Endothelial cell (in vitro differentiated cells): ENCODE measurements at places on chromosomes 3 and 15. TPM values are rescaled to one million over a fixed set of nuclear protein-coding genes. Genes with fewer than 3 reads are reported as not detected.

DNA sequence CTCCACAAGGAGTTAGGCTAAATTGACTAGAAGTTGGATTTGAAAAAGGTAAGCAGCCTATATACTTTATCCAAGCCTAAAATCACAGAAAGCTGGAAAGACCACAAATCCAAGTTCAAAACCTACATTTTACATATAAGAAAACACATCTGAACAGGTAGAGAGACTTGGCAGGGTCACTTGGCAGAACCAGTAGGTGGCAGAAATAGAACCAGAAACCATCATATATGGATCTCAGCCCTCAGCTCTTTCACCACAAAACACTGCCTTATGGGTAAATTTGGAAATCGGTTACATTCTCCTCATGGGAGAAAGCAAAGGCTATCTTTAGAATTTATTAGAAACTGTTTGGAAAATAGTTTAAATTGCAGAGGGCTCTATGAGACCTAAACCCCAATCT, 44.2 kb downstream of the MKRN2 start:
- H3K4me1 ChIP-seq: no peaks in the 10 kb centered on the region
- DNase-seq: no peak
- no peaks in the 10 kb centered on the region for H3K27me3 ChIP-seq
- peaks cover 10% of the 10 kb centered on the region for H3K36me3 ChIP-seq

Gene UCN2
- 0.77 TPM for total RNA-seq

DNA sequence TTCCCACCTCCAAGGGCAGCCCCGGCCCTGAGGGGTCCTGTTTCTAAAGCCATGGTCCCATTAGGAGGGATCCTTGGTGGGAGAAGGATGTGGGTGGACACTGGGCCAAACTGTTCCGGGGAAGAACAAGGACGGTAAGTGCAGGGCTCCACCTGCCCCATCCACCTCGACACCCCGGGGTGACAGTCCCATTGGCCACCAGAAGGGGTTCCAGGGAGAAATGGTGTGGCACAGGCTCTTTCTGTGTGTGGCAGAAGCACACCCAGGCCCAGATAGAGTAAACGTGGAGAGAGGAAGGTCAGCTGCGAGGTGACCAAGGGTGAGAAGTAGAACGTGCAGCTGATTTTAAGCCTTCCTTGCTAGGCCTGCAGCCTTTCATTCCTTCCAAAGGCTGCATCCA, 12.0 kb downstream of the TKT start:
- H3K27ac ChIP-seq: no peak overlapping the region
- H3K4me1 ChIP-seq: peaks cover 44% of the 10 kb centered on the region
- peaks cover 2% of the 10 kb centered on the region for H3K27me3 ChIP-seq
- peaks cover 11% of the 10 kb centered on the region for H3K36me3 ChIP-seq
- no peak overlapping the region for H3K4me3 ChIP-seq
- DNase-seq: no peak

DNA sequence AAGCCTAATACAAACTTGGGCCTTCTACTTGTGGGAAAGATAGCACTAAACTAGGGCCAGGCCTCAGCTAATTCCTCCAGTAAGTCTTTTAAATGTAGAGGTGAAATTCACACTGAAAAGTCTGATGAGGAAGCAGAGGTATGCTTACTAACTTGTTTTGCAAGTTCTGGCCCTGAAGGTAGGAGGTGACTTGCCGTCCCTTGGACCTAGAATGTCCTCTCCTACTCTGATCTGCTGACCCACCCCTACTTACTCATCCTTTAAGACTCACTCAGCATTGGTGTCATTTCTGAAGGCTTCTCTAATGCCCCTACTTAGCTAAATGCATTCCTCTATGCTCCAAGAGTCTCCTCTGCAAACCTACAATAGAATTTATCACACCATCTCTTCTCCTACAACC, 19.4 kb downstream of the RIOX2 start:
- H3K4me1 ChIP-seq: no peaks in the 10 kb centered on the region
- H3K4me3 ChIP-seq: no peak overlapping the region
- H3K27me3 ChIP-seq: peaks cover 1% of the 10 kb centered on the region
- no peak overlapping the region for H3K27ac ChIP-seq
- no peak for DNase-seq
- peaks cover 9% of the 10 kb centered on the region for H3K36me3 ChIP-seq

Gene TRPM1
- not detected for total RNA-seq

Gene COPB2
- total RNA-seq: 140 TPM

Gene HAUS2
- 23.5 TPM for total RNA-seq

GRCh38 chr3:127151992-127152650, 40.8 kb upstream of the PRR23E start:
- no peaks in the 10 kb centered on the region for H3K36me3 ChIP-seq
- no peaks in the 10 kb centered on the region for H3K4me1 ChIP-seq
- H3K27ac ChIP-seq: no peak overlapping the region
- no peaks in the 10 kb centered on the region for H3K27me3 ChIP-seq

- no peak overlapping the region for H3K4me3 ChIP-seq
- no peaks in the 10 kb centered on the region for H3K27me3 ChIP-seq
- no peak overlapping the region for H3K27ac ChIP-seq
- no peaks in the 10 kb centered on the region for H3K36me3 ChIP-seq
- no peak for DNase-seq
- H3K4me1 ChIP-seq: no peaks in the 10 kb centered on the region
These were observed 8.6 kb upstream of the ZNF148 start for GRCh38 chr3:125383744-125384143.

Gene TRH
- total RNA-seq: 0.49 TPM

GRCh38 chr3:81816473-81817250, 55.2 kb upstream of the GBE1 start:
- H3K4me1 ChIP-seq: no peaks in the 10 kb centered on the region
- H3K36me3 ChIP-seq: no peaks in the 10 kb centered on the region
- no peaks in the 10 kb centered on the region for H3K27me3 ChIP-seq
- no peak overlapping the region for H3K27ac ChIP-seq

GRCh38 chr15:88954431-88955277, 41.5 kb upstream of the MFGE8 start:
- no peak overlapping the region for H3K27ac ChIP-seq
- H3K27me3 ChIP-seq: peaks cover 4% of the 10 kb centered on the region
- H3K4me1 ChIP-seq: no peaks in the 10 kb centered on the region
- no peak overlapping the region for H3K4me3 ChIP-seq
- no peaks in the 10 kb centered on the region for H3K36me3 ChIP-seq
